ENCODE measurements at places on chromosomes 5 and 9. TPM values are rescaled to one million over a fixed set of nuclear protein-coding genes. Genes with fewer than 3 reads are reported as not detected.

Gene C9orf43
- total RNA-seq, result 0.43 TPM

Gene DMGDH
- total RNA-seq, result 0.07 TPM

Gene ZDHHC11
- 7.7 TPM for total RNA-seq

Gene PNPLA7
- 7.0 TPM for total RNA-seq

Gene FAT2
- total RNA-seq, result not detected

Gene PCDHGB3
- total RNA-seq, result 0.14 TPM

Gene KCNN2
- not detected for total RNA-seq

Gene FOXE1
- 0.10 TPM for total RNA-seq

Gene POLR3G
- 1.7 TPM for total RNA-seq

Gene CCDC152
- 4.2 TPM for total RNA-seq

Gene CLIC3
- 4.5 TPM for total RNA-seq

Gene CCNB1
- 123 TPM for total RNA-seq

Gene SPINK7
- total RNA-seq, result not detected

Gene PCDHA7
- total RNA-seq, result not detected

Gene GDNF
- total RNA-seq, result not detected

Gene ZNF454
- total RNA-seq, result not detected

Gene TPRN
- 9.7 TPM for total RNA-seq

Gene CCNO
- not detected for total RNA-seq

Gene NTRK2
- 0.23 TPM for total RNA-seq

Gene KCNV2
- total RNA-seq, result not detected

Gene PRRX2
- total RNA-seq, result not detected

Gene CNTRL
- 86.4 TPM for total RNA-seq

Gene VPS13A
- total RNA-seq, result 42.1 TPM

Gene NSA2
- 86.2 TPM for total RNA-seq

Gene ANGPTL2
- total RNA-seq, result not detected

Gene TSLP
- 0.18 TPM for total RNA-seq

Gene MEGF10
- total RNA-seq, result not detected

Gene PPP1R26
- 0.10 TPM for total RNA-seq

Gene CKS2
- 115 TPM for total RNA-seq

Gene FSD1L
- 3.4 TPM for total RNA-seq

Gene FAM120AOS
- total RNA-seq, result 36.9 TPM

Gene CD180
- 0.65 TPM for total RNA-seq

Gene EPB41L4B
- not detected for total RNA-seq

Gene IL31RA
- not detected for total RNA-seq

Gene TERT
- 4.0 TPM for total RNA-seq

Gene SLC46A2
- not detected for total RNA-seq

All from activated naive CD4-positive, alpha-beta T cell treated with anti-CD3 and anti-CD28 coated beads, Interleukin-2, amount 10 ng/mL, durations not matched to agents 5 hours and 36 hours (primary cell).